ENCODE measurements at places on chromosomes 2 and 18. TPM values are rescaled to one million over a fixed set of nuclear protein-coding genes. Genes with fewer than 3 reads are reported as not detected.

DNA sequence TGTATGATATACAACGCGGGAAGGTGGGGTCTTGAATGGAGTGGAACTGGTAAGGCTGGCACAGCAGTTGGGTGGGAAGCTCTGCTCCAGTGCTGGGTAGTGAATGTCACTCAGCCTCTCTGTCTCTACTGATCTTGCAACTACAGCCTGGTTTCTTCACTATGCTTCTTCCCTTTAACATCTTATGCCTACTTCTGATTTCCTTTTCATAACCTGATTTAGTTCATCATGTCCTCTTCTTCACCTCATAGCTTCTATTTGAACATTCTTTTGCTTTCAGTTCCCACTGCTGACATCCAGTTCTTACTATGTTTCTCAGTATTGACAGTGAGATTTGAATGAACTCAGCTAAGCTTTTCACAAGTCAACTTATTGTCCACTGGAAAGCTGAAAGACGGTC lies 286.2 kb downstream of the ARL6IP6 start:
- no peak for DNase-seq

GRCh38 chr2:54672590-54673456 lies 50.6 kb upstream of the EML6 start:
- no peak for DNase-seq

GRCh38 chr2:81462420-81462819 lies 1157.9 kb upstream of the LRRTM1 start:
- no peak for DNase-seq

FAM237A gene
- total RNA-seq = not detected

DNA sequence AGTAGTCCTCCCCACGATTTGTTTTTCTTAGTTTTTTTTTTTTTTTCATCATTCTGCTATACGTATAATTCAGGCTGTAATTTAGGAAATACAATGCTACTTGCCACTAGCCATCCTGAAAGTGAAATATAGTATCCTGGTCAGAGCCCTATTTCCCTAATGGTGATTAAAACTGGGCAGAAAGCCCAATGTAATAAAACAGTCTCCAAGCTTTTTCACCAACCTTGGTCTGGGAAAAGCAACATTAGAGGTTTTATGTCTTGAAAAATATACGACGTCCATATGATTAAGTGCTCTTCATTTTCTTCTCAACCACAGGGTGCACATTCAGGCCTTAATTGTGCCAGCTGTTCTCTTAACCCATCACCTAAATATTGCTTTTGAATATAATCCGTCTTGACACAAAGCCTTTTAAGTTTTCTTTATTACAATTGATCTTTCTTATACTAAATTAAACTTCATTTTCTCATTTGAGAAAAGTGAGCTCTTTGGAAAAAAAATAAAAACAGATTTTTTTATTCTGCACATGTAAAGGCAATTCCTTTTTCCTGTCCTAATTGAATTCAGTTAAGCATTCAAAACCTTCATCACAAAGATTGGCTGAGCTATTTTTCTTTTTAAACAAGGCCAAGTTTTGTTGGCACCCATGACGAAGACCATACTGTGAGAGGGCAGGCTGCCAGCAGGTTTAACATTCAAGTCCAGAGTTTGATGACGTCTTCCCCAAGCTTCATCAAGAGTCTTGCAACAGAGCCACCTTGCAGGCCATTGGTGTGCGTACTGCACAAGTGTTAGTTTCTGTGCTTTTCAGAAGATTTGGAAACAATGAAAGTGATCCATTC lies 52.7 kb downstream of the MAP2 start:
- no peak for DNase-seq

DNA sequence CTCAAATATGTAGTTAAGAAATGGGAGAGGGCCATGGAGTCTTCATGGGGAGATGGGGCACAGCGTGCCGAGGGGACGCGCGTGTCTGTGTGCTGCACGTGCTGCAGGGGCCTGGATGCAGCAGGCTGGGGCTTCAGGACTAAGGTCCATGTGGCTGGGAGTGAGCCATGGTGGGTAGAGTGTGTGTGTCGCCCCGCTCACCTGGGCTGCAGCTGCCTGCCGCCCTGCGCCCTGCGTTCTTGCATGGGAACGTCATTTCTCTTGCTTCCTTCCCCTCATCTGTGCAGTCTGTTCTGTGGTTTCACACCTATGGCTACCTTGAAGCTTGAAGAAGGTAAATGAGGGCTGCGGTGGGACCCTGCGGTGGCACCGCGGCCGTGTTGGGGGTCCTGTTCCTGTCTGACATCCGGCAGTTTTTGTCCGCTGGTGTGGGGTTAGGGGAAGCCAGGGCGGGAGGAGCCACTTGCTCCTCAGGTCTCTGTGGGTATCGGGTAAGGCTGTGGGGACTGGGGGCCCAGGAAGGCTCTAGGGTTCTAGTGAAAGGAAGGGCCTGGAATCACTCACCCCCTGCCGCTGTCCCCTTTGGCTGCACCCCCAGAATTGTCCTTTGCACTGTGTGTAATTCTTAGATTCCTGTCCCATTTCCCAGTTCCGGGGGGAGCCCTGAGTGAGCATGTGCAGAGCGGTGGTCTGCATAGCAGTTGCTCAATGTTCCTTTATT lies 54.1 kb upstream of the HS6ST1 start:
- DNase-seq = no peak

G6PC2 gene
- total RNA-seq = not detected

DNA sequence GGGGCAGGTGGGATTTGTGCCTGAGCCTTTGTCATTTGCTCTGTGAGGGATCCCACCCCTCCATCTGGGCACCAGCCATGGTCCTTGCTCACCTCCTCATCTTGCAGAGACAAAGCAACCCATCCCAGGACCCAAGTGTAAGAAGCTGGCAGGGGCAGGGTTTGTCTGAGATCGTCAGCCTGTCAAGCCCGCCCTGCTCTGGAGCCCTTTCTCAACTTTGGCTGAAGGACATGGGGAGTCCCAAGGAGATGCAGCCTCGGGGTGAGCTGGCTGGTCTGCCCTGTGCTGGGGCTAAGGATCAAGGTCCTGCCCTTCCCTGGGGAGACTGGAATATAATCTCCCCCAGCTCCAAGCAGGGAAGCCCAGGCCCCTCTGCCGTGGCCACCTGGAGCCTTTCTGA lies 86.0 kb downstream of the CAPN13 start:
- DNase-seq = no peak

MLPH gene
- 0.72 TPM for total RNA-seq

GRCh38 chr2:62663920-62664795 lies 41.4 kb upstream of the EHBP1 start:
- DNase-seq = no peak

DNA sequence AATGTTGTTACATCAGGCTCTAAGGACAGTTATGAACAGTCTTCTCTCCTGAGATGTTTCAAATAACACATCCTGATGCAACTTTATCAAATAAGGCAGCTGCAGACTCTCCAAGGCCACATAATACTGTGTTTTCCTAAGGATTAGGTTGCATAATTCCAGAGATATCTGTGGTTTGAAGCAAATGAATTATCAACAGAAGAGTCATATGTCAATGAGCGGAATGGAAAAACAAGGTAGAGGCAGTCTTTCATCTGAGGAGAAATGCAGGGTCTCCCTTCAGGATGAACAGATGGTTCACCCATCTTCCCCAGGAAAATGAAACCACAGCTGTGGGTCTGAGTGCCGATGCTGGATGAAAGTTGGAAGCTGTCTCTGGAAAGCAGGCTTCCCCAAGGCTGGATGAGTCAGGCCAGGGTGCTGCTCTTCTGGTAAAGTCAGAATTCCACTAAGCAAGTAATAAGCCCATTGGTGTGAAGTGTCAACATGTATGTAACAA lies 22.2 kb downstream of the LYG1 start:
- no peak for DNase-seq

GRCh38 chr2:100793982-100794381 lies 26.0 kb upstream of the NPAS2 start:
- no peak for DNase-seq

GRCh38 chr2:233152541-233152940 lies 92.4 kb downstream of the INPP5D start:
- no peak for DNase-seq

- no peak for DNase-seq
Observed at GRCh38 chr2:17059458-17059857, 393.8 kb upstream of the CYRIA start.

DNA sequence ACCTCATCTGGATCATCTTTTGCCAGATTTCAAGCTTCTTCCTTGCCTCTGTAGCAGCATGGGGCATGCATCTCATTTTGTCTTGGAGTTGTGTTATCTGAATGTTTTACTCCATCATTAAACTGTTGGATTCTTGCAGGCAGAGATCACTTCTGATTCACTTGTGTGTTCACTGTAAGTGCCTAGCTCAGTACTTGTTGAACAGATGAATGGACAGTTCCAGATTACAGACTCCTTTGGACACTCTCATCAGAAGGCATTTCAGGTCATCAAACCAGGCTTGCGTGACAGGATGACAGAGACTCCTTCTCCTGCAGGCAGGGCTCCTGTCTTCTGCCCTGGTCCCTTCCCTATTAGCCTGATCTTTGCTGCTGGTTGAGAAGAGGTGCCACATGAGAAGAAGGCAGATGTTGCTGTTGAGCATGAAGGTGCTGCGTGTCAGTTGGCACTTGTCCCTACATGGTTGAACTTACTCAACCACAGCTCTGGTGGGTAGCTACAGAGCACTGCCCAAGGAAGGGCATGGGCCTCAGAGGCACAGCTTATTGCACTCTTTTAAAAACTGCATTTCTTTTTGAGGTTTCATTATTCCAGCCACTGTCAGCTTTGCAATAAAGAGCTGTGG lies 58.9 kb downstream of the INPP4A start:
- no peak for DNase-seq

GRCh38 chr2:42199002-42199401 lies 29.8 kb downstream of the EML4 start:
- DNase-seq = no peak

GRCh38 chr2:150379166-150379565 lies 108.3 kb downstream of the RND3 start:
- no peak for DNase-seq

SPHKAP gene
- total RNA-seq = not detected

- DNase-seq = no peak
Observed at GRCh38 chr18:9886005-9886348, 204 bp downstream of the TXNDC2 start.

GRCh38 chr2:203059567-203060240 lies 45.0 kb downstream of the NBEAL1 start:
- DNase-seq = no peak

GRCh38 chr2:9417725-9418124 lies 5.6 kb downstream of the ITGB1BP1 start:
- DNase-seq = no peak

GRCh38 chr2:13193075-13193474 lies 476.3 kb downstream of the TRIB2 start:
- no peak for DNase-seq

DNA sequence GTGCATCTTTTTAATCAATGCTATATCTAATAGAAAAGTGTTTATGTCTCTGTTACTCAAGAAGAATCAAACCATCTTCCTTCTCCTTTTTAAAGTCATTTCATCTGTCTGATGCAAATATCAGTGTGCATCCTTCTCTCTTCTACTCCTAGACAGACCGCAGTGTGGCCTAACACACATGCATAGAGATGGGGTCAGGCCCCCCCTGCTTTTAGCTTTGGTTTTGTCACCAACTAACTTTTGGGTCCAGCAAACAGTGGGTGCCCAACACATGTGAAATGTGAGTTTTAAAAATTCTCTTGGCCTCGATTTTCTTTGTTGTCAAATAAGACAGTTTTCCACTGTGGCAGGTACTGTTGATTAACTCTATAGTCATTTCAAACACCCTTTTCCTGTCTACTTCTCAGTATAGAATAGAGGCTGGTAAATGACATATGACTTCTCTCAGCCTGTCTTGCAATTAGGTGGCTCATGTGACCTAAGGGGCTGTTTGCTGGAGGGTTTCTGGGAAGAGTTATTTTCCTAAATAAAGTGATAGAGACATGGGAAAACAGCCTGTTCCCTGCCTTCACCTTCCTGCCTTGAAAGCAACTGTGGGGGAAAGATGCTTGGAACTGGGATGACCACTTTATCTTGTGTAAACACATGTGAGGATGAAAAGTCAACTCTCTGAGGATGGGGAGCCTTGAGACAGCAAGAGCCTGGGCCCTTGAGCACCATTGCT lies 65.7 kb upstream of the DARS1 start:
- no peak for DNase-seq

- DNase-seq = no peak
Observed at GRCh38 chr18:62334120-62334519, 9.0 kb downstream of the TNFRSF11A start.
